Foreskin keratinocyte (primary cell): ENCODE measurements at places on chromosomes 1 and 21. TPM values are rescaled to one million over a fixed set of nuclear protein-coding genes. Genes with fewer than 3 reads are reported as not detected.

- DNase-seq = no peak
Observed at GRCh38 chr1:12521096-12521495, 96.9 kb downstream of the DHRS3 start.

DNA sequence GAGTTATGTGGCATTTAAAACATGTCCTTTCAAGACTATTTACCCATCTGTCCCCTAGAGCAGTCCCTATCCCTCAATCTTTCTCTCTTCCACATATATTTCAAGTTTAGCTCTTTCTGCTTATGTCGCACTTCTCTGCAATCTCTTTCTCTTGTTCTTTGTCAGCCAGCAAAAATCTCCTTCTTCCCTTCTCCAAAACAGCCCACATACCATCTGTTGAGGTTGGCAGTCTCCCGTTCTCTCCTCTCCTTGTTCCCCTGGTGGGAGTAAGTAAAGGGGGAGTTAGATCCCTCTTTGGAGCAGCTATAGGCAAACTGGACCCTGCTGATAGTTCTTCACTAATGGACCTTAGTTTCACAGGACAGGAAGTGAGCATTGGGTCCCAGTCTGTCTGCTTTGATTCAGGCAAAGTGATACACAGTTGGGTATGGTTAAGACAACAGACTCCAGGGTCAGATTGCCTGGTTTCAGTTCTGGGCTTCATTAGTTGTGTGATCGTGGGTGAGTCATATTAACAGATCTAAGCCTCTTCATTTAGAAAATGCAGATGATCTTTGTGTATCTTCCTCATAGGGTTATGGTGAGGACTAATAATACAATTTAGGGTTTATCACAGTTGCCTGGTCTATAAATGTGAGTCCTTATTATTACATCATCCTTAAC, 19.7 kb downstream of the BRINP2 start:
- no peak for DNase-seq

GRCh38 chr1:6001992-6002576, 9.9 kb upstream of the NPHP4 start:
- no peak for DNase-seq

- DNase-seq = no peak
Observed at GRCh38 chr21:45948576-45949141, 32.9 kb upstream of the COL6A1 start.

GRCh38 chr1:20229171-20229570, 42.9 kb upstream of the PLA2G2C start:
- DNase-seq = no peak

The MMEL1 gene
- 0.20 TPM in 1 of 2 replicates, not detected in the other for total RNA-seq
